Foreskin melanocyte (primary cell): ENCODE measurements at places on chromosomes 16 and 17.

- DNase-seq, result no peak
These were observed 64.3 kb downstream of the TUBD1 start for GRCh38 chr17:59828478-59828760.

GRCh38 chr16:1859650-1860049, 12.3 kb downstream of the MEIOB start:
- DNase-seq, result no peak

DNA sequence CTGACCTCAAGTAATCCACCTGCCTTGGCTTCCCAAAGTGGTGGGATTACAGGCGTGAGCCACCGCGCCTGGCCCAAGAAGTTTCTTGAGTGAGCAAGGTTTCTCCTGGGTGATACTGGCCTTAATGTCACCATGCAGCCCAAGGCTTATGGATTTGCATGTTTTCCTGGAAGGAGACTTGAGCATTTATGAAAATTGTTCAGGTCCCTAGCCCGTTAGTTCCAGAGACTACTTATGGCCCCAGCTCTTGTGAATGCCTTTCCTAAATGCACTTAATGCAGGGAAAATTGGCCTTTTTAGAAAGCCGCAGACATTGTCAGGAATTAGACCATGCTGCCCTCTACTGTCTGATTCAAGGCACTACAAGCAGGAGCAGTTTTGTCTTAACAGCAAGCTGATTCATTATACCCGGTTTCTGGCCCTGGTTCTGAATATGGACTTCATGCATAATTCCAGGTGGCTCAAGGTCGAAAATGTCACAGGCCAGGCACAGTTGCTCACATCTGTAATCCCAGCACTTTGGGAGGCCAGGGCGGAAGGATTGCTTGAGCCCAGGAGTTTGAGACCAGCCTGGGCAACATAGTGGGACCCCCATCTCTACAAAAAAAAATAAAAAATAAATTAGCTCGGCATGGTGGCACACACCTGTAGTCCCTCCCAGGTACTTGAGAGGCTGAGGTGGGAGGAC, 91.3 kb downstream of the SNX29 start:
- DNase-seq, result peak; percentile 76

GRCh38 chr16:81180578-81180977, 57.9 kb upstream of the BCO1 start:
- no peak for DNase-seq

GRCh38 chr17:50099003-50099402, 3.9 kb downstream of the PDK2 start:
- no peak for DNase-seq

GRCh38 chr17:78828470-78829185, 12.0 kb downstream of the USP36 start:
- peak; percentile 17 for DNase-seq

- peak; percentile 33 for DNase-seq
These were observed 29.0 kb upstream of the RNPS1 start for GRCh38 chr16:2296661-2297505.

DNA sequence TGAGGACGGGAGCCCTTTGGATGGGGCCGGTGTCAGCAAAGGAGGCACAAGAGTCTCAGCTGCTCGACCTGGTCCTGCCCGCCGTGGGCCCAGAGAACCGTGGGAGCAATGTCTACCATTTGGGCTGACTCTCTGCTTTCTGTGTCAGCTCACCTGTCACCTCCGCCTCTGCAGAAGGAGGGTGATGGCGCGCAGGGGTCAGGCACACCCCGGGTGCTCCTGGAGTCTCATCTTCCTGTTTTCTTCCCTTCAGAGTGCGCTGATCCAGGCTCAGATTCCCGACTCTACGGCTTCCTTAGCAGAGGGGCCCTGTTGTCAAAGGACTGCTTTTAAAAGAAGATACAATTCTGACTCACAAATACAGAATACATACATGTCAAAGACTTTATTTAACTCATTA, 167.1 kb downstream of the BANP start:
- DNase-seq, result no peak

DNA sequence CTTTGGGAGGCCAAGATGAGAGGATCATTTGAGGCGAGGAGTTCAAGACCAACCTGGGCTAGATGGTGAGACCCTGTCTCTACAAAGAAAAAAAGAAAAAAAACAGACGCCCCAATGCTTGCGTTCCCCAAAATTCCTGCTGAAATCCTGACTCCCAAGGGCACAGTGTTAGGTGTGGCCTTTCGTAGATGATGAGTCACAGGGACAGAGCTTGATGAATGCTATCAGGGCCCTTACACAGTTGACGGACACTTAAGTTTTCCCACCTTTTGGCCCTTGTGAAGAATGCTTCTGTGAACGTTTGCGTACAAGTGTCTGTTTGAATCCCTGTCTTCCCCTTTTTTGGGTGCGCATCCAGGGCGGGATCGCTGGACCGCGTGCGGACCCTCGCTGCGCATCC, 16.5 kb upstream of the ZNF750 start:
- no peak for DNase-seq

GRCh38 chr17:74383141-74383540, 15.8 kb downstream of the GPR142 start:
- DNase-seq, result no peak

DNA sequence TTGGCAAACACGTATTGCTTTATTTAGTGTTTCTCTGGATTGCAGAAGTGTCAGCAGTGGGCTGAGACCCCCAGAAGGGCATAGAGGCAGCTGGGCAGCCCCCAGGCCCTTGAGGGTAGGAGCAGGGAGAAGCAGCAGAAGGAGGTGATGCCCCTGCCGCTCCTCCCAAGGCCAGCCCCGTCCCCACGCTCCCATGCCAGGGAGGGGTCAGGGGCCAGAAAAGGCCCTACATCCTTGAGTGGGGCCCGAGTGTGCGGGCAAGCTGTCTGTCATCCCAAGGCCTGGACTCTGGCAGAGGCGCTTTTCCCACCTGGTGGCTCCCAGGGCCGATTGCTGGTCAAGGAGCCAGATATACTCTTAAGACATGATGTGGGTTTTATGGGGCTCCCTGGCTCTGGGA, 8.2 kb upstream of the CRK start:
- DNase-seq, result no peak
